ENCODE measurements at places on chromosomes 3 and 15.

DNA sequence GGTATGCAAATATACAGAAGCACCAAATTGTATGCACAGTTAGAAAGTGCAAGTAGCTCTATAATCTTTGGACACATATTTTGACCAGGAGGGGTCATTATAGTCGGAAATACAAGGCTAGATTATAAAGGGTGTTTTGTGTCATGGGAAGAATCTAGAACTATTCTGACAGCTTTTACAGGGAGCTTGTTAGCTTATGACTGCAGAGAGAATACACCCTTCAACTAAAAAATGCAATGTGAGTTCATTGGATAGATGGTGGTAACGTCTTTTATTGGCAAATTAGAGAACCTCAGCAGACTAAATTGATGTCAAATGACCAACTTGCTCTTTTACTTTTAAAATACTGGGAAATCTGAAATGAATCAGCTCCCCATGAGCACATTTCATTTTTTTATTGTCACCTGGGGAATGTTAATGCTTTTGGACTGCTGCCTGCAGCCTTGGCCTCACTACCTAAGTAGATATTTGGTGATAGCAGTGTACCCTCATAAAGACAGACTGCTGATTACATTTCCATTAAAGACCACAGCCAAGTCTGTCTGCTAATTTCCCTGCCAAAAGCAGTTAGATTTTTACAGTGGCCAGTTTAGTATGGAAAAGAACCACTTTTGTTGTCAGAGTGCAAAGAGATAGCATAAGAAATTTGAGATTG is 515.9 kb upstream of the DPPA4 start:
- no peak for DNase-seq

DNA sequence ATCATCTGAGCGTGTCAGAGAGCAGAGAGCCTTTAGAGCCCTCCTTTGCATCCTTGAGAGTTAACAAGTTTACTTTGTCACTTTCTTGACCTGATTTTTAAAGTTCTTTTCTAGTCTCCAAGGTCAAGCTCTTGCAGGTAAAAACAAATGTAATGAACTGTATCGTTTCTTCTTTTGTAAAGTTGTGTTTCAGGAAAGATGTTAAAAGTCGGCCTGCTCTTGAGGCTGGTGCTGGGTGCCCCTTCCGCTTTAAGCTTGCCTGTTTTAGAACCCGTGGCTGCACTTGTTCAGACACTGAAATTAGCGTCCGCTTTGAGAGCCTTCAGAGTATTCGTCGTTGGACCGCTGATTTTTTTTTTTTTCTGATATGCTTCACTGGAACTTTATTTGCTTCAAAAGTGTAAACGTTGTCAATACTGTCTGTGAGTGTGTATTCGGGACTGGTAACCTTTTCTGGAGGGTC is 52.6 kb upstream of the ULK4 start:
- no peak for DNase-seq

DNA sequence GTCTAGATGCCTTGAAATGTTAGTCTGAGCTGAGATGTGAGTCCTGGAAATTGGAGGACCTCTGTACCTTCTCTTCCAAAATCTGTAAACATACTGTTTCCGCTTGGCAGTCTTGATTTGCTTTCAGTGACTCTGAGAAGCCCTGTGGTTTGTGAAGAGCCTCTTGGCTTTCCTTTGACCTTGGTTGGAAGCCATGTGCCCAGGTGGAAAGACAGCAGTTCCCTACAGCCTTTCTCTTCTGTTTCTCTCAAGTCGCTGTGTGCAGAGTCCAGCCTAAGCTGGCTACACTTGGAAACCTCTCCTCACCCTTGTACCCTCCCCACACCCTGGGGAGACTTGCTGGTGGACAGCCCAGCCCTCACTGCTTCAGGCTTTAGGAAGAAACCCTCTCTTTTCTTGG is 129.8 kb upstream of the CTDSPL start:
- no peak for DNase-seq

GRCh38 chr3:75951941-75952340 is 166.6 kb upstream of the ZNF717 start:
- no peak for DNase-seq

GRCh38 chr15:67828969-67829646 is 3.8 kb downstream of the SKOR1 start:
- no peak for DNase-seq

GRCh38 chr3:28139967-28140634 is 101.3 kb upstream of the CMC1 start:
- DNase-seq = no peak

DNA sequence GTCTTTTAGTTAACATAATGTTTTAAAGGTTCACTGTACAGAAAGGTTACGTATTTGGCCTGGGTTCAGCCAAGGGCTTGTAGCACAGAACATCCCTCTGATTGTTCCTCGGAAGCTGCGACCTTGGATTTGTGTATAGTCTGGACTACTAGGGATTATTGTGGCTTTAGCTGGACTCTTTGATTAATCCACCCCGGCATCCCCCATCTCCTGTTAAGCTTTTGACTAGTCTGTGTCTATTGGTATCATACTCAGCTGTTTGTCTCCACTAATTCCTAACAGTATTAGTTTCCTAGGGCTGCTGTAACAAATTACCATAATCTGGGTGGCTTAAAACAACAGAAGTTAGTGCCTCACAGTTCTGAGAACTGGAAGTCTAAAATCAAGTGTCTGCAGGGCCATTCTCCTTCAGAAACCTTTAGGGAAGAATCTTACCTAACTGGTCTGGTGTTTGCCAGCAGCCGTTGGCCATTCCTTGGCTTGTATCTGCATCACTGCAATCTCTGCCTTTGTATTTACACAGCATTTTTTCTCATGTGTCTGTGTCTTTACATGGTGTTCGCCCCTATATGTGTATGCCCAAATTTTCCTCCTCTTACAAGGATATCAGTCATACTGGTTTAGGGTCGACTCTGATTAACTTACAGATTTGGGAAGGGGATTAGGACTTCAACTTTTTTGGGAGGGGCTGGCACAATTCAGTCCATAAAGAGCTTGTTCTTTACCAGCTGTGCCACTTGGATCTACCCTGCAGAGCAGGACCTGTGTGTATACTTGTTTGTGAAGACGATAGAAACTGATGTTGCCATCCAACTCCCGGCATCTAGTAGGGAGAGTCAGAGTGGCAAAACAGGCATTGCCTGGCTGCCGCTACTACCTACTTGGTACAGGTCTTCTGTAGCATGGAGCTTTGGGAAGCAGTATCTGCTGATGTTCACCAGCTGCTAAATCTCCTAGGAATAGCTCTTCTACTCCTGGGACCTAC is 117.8 kb downstream of the UBE2E2 start:
- no peak for DNase-seq

GRCh38 chr3:188279502-188280335 is 125.8 kb downstream of the LPP start:
- DNase-seq = no peak

DNA sequence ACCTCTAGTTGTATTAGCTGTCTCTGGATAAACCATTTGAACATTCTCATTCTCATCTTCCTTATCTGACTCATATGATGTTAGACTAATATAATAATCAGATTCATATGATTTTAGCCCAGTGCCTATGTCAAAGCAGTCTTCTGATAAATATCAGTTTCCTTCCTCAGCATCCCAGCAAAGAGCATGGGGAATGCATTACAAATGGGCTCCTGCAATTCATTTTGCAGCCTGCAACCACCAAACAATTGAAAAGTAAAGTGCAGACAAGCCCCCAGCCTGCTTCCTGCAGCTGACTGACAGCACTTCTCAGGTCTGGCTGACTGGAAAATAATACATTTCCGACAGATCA is 78.2 kb upstream of the STAC start:
- no peak for DNase-seq

GRCh38 chr15:91099995-91100813 is at the start of gene SV2B:
Gene SV2B, plus strand, starts transcription at chr15:91100257. Its CDS starts 126,007 bp downstream, at chr15:91226264.
- DNase-seq = peak; percentile 22

DNA sequence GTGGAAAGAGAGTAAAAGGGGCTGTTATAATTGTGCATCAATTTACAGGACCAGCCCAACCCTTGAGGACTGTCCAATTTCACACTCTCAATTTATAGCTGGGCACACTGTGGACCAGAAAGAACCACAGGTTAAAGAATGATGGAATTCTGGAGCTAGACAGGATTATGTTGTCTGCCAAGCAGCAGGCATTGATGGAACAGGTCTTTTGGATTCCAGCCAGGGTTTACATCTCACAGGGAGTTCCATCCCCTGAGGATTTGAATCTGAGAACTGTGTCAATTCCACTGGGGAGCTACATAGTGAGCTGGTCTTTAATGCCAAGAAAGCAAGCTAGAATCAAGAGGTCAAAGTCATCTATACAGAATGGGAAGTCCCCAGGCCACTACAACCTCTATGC is 389.5 kb upstream of the WNT5A start:
- DNase-seq = no peak

GRCh38 chr3:39378088-39378487 is 5.1 kb upstream of the SLC25A38 start:
- peak; percentile 30 for DNase-seq

- no peak for DNase-seq
Observed at GRCh38 chr15:23415321-23415865, 31.6 kb downstream of the GOLGA6L2 start.

DNA sequence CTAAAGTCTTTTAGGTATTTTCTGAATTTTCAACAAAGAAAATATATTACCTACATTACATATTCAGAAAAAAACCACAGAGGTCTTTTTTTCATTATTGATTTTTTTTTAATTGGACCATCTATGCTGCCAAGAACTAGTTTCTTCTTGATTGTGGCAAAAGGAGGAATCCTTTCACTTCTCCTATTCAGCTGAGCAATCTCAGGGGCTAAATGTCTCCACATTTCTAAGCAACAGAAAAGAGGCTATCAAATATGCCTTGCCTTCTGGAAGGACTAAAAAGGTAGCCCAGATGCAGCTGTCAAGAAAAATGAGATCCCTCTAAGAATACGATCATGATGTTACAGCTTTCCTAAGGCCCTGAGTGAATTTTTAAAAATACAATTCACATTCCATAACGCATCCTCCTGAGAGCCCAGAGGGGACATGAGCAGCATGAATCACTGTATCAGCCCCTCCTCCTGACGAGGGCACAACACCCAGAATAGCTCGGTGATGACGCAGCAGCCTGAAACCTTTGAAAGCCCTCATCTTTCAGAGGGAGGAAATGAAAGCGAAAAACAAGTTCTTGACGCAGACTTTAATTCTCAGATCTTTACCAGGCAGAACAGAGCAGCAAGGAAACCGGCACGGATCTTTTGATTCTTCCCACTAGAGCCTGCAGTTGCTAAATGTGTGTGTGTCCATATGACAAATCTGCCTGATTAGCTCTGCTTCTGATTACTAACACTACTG is 24.6 kb downstream of the RUBCN start:
- peak; percentile 74 for DNase-seq

DNA sequence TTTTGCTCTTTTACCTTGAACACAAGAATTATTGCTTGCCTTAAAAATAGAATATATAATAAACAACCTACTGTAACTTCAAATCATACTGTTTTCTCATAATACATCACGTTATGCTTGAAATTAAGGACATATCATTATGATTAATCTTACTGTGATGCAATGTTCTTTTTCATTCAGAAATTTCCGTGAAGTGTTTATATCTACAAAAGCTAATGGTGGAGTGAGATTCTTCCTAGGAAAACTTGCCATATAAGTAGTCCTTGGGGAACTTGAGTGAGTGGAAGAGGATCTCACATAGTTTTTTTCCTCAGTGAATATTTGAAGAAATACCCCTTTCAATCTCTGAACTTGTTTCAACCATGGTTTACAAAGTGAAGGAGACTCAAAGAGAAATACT is 498.7 kb upstream of the CBLB start:
- no peak for DNase-seq

- no peak for DNase-seq
Observed at GRCh38 chr15:80242132-80242769, 9.8 kb downstream of the CTXND1 start.

- no peak for DNase-seq
Observed at GRCh38 chr3:72977060-72977808, 19.4 kb upstream of the PPP4R2 start.

DNA sequence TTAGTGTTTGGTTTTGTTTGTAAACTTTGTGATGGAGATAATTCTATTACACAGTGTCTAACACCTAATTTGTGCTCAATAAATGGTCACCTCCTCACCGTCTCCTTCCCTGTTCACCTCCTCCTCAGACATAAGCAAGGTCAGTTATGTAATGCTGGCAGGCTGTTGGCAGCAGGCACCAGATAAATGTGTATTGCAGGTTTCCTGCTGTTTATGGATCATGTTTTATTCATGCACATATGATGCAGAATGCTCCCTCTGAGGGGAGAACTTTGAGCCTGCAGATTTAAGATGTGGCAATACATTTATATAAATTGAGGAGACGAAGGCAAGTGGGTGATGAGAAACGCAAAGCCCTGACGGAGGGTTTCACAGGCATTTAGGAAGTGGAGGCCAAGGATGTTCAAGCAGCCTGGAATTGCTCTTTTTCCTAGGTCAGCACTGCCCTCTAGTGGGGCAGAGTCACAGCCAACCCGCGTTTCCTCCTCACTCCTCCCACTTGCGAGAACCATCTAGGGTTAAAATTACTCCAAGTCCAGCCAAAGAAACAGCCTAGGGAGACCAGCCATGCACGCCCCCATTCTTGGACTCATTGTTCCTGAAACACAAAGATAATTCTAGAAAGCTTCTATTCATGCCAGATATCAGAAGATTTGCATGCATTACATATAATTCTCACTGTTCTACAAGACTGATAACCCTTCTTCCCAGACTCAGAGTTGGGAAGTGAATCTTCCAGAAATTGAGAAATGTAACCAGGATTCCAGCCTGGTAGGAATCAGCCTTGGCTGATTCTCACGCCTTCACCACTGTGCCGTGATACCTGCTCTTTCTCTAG is 228.7 kb downstream of the SLCO3A1 start:
- no peak for DNase-seq

Measured in activated T-helper 1 cell treated with Interleukin-2 at 50 U/mL for 16 hours (primary cell).